NAMALWA (cell line): ENCODE measurements at places on chromosomes 4 and X.
A peak's percentile ranks its signal among the peaks of the same experiment; 100 is the strongest.

DNA sequence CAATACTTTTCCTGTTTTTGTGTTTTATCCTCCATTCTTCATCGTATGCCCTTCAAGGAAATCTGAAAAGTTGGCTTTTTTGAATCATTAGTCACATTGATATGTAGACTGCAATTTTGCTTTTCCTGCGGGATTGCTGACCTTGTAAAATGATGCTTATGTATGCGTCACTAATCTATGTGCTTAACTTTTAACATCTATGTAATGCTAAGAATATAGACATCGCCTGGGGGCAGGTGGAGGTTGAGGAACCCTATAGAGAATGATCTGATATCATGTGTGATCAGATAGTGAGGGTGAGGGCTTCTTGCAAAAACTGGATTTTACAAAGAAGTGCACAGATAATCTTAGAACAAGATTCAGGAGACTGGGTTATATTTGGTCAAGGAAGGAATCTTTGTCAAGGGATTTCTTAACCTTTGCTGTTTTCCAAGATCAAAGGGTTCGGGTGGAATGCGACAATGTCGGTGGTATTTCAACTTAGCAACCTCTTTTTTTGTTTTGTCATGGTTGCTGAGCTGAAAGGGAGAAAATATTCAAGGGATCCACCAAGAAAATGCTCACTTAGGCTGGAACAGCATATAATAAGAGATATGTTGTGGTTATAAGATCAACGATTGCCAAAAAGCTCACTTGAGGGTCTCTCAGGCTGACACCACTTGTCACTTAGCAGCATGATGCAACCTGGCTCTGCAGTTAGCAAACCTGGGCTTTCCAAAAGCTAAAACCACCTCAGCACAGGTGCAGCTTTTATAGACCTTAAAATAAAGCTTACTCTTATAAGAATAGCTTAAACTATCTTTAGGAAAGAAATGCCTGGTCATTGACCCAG lies 70.6 kb upstream of the PUDP start:
- peak; percentile 55 for DNase-seq

DNA sequence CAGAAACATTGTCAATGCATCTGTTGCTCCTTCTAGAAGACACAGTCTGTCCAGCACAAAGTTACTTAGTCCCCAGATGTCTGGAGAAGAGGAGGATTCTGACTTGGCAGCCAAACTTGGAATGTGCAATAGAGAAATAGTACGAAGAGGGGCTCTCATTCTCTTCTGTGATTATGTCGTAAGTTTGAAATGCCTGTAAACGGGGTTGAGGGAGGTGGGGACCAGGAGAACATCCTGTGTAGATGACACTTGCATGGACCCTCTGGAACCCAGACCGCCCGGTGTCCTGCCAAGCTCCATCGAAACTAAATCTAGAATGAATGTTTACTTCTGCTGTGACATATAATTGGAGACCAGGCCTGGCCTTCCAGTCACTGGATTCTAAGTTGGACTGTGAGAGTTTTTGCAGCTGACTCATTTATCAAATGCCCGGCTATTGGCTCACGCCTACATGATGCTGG lies 45.0 kb upstream of the MSANTD1 start:
- DNase-seq: no peak

- DNase-seq: no peak
Measured at GRCh38 chrX:15909605-15910004, 55.0 kb upstream of the AP1S2 start.

DNA sequence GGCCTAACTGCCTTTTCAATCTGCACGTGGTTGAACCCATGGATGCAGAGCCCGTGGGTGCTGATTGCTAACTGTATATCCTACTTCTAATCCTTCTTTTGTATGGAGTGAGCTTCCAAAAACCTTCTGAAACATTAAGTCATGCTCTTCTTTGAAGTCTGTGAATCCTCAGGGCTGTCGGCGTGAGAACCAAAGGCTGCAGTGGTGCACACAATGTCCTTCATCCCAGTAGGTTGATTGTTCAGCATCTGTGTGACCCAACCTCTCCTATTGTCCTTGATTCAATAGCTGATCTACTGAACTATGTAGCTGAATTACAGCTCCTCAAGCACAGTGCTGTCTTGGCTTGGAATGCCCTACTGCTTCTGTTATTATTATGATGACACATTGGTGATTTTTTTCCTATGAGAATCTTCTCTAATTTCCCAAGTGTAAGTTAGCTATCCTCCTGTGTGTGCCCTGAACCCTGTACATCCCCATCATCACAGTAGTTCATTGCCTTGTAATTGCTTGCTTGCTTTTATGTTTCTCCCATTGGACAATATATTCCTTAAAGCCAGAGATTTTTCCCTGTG lies 294.6 kb downstream of the TRIML1 start:
- no peak for DNase-seq

DNA sequence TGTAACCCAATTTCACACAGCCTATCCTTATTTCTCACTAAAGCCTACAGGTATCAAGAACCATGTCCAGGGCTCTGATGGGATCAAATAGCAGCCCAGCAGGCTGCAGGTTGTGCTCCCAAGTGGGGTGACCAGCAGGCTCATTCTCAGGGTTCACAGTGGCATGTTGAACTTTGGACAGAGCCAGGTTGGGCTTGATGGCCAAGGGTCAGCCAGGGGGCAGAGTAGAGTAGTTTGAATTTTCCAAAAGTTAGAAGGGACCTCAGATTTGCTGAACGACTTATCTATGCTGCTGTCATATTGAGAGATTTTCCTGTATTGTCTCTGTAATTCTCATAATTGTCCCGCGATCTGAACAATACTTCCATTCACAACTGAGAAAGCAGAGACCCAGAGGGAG lies 310.8 kb upstream of the BOD1L1 start:
- no peak for DNase-seq

DNA sequence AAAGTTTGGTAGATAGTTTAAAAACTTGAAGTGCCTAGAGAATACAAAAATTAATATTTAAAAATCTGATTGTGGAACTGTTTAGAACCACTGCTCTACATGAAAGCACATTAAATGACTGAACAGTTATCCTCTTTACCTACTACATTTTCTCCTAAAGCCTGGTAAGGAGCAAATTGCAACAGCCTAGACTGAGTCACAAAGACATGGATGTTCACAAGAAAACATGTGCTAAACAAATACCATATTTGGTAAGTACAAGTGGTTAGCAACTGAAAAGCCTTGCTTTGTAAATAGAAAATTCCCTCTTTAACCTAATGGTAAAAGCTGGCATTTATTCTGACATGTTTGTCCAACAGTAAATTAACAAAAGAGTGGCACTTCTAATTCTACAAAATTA lies 203.1 kb downstream of the FBXO8 start:
- DNase-seq: no peak

DNA sequence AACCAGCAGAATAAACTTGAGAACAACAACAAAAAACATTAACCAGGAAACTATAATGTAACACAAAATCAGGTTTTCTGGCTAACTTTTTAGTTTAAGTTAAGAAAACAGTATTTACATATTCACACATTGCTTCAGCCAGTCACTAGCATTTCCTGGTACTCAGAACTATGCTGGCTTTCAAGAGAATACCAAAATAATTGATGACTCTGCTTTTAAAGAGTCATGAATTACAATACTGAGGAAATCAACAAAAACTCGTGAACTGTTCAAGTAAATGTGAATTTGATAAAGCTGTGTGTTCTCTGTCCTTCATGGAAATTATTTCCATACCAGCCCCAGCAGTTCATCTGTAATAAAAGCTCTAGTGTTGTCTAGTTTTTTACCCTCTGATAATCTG lies 27.4 kb downstream of the PRSS12 start:
- no peak for DNase-seq

DNA sequence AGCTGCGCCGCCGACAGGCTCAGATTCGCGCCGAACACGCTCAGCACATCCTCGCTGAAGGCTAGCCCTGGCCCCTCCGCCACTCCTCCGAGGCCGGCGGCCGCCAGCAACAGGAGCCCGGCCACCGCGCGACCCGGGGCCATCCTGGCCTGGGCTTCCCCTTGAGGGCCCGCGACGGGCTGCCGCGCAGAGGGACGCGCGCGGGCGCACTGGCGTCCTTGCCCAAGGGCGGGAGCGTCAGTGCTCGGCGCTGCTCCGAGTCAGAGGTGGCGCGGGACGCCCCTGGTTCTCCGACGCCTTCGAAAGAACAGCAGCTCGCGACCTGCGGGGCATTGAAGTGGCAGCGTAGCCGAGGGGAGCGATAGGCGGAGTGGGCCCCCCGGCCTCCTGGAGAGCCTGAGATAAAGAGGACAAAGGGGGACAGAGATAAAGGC lies 745 bp downstream of the SLC39A8 start:
- DNase-seq: peak; percentile 84

GRCh38 chr4:10087152-10087791 lies 29.3 kb downstream of the WDR1 start:
- DNase-seq: no peak

GRCh38 chrX:142296421-142296820 lies 91.3 kb upstream of the MAGEC2 start:
- DNase-seq: no peak

GRCh38 chrX:101220662-101221260 lies 1.2 kb downstream of the DRP2 start:
- DNase-seq: no peak

DNA sequence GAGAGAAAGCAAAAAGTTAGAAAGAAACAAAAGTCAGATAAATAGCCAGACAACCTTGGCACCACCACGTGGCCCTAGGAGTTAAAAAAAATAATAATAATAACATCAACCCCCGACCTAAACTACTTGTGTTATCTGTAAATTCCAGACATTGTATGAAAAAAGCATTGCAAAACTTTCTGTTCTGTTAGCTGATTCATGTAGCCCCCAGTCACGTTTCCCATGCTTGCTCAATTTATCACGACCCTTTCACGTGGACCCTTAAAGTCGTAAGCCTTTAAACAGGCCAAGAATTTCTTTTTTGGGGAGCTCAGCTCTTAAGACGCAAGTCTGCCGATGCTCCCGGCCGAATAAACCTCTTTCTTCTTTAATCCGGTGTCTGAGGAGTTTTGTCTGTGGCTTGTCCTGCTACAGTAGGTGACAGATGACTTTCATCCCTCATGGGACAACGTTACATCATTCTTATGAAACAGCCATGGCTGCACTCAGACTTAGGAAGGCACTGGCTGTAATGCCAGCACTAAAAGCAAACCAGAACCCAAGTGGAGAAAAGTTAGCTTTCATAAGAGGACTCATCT lies 520 bp downstream of the ACOX3 start:
- peak; percentile 80 for DNase-seq

DNA sequence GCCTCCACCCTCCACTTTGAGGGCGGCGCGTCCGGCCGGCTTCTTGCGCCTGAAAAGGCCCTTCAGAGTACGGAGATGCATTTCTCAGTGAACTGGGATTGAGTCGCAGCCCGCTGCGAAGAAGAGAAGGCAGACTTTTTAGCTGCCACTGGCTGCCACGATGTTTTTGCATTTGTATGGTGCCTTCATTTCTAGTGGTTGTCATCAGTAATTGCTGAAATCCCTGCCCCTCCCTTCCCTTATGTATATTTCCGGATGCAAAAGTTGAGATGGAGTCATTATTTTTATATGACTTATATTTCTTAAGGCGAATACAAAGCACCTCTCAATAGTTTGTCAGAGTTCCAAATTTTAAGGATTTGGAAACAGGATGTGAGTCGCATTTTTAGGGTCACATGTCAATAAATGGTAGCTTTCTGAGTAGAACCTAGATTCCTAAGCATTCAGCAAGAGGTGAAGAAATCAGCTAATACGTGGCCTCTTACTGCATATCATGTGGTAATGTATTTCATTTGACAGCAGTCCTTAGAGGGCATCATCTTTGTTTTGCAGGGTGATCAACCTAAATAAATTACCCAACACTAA lies 658 bp downstream of the ATP6AP2 start:
- DNase-seq: peak; percentile 45

DNA sequence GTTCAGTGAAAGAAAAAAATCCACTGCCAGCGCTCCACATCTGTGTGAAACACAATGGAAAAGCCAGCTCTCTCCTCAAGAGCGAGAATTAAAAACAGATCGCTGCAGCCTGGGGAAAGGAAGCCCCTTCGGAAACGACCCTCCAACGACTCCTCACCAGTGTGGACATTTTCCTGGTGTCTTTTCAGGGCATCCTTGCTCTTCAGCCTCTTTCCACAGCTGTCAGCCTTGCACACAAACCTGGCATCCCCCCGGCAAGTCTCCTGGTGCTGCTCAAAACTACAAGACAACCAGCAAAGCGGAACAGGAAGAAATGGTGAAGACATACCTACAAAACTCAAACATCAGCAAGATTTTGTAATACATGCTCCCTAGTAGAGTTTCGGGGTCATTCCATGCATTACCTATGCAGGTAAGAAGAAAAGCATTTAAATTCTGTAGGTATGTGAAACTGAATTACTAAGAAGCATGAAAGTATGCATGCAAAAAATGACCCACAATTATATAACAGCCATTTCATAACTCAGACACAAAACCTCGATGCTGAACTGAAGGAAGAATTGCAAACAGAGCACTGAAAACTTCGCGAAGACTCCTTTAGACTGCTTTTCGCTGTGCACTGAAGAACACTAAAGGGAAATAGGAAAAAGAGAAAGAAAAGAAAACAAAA lies 106.1 kb downstream of the PRDM5 start:
- no peak for DNase-seq

DNA sequence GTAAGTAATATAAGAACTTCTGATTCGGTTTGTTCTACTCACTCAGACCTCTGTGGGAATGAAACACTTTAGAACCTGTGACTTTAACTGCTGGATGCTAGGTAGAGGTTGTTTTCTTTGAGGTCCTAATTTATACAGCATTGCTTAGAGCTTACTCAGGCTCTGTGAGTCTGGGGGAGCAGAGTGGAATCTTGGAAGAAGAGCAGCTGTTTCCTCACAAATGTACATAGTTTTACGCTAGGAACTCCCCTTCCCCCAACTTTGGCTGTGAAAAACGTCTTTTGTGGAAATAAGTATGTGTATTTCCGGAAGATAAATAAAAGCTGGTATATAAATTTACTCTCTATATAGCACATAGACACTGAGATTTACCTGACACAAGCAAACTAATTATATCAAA lies 141.4 kb downstream of the NAA11 start:
- no peak for DNase-seq

GRCh38 chr4:140005699-140006098 lies 148.3 kb downstream of the MAML3 start:
- DNase-seq: no peak

- no peak for DNase-seq
Measured at GRCh38 chr4:142528433-142528832, 317.7 kb downstream of the INPP4B start.

- no peak for DNase-seq
Measured at GRCh38 chrX:19695884-19696283, 180.6 kb upstream of the MAP3K15 start.

- no peak for DNase-seq
Measured at GRCh38 chrX:49725923-49726904, 30.4 kb upstream of the PAGE1 start.

- no peak for DNase-seq
Measured at GRCh38 chr4:24754571-24754970, 40.8 kb upstream of the SOD3 start.

DNA sequence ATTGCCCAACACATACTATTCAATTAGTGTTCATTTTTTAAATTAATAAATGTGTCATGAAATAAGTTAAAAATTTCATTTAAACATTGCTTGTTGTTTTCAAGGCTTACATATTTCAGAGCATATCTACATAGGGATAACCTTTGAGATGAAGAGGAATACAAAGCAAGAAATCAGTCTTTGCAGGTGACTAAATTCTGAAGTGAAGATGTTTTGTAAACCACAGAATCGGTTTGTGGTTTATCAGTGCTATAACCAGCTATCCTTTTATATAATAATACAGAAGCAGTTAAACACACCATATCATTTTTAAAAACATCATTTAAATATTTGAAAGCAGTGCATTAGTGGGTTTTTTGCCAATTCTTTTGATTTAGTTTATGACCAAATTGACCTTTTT lies 26.9 kb downstream of the FAM241A start:
- DNase-seq: peak; percentile 46

GRCh38 chr4:150970685-150971151 lies 44.4 kb downstream of the LRBA start:
- DNase-seq: no peak
